Stimulated activated CD4-positive, alpha-beta T cell treated with anti-CD3 and anti-CD28 coated beads, TNF-alpha, amount 100 ng/mL, for 1 hour (primary cell): ENCODE measurements at places on chromosomes 3 and 15.

- no peak for DNase-seq
Observed at GRCh38 chr3:86702381-86702958, 288.5 kb downstream of the VGLL3 start.

GRCh38 chr15:35179739-35180138 is 94.6 kb upstream of the NANOGP8 start:
- no peak for DNase-seq

GRCh38 chr3:12286927-12287726 is 1.7 kb upstream of the PPARG start:
- DNase-seq = no peak

DNA sequence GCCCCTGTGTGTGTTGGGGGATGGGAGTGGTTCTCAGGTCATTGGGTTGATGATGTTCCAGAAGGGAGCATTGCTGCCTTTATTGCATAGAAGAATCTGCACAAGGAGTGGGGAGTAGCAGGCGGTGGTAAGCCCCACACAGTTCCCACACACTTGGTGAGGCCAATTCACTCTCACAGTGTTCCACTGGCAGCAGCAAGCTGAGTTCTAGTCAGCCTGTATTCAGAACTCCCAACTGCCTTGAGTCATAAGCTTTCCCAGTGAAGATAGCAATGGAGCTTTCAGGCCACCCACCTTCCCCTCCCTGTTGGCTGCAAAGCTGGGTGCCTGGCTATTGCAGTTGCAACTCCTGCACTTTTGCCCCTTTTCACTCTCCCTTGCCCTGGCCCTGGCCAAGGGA is 181.1 kb upstream of the RBMS3 start:
- DNase-seq = no peak

GRCh38 chr15:45449395-45449794 is 71.1 kb upstream of the GATM start:
- no peak for DNase-seq

DNA sequence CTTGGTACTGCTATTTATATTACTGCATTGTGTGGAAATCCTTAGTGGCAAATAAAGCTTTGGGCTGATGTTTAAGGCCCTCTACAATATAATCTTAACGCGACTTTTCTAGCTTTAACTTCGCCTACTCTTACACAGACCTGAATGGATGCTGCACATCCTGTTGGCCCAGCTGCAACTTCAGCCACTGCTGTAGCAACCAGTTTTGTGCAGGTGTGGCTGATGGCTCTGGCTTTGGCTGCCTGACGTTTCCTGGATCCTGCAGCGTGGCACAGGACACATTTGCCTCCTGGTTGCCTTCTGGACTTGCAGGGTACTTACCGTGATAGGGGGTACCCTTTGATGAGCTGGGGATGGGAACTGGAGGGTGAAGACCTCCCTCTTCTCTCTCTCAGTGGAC is 20.2 kb upstream of the ERICH6 start:
- DNase-seq = no peak

DNA sequence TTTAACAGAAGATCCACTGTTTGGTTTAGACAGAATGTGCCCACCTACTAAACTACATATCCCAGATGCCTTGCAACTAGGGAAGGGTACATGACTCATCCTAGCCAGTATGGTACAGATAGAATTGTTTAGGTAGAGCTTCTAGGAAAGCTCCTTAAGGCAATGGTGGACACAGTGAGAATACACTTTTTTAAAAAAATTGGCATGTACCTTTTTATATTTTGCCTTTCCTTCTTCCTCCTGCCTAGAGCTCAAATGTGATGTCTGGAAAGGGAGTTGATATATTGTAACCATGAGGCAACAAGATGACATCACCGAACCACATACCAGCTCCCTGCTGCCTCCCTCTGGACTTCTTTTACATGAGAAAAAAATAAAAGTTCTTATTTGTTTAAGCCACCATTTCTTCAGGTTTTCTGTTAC is 14.4 kb upstream of the C3orf80 start:
- no peak for DNase-seq

GRCh38 chr3:133945381-133946095 is 49.9 kb upstream of the RAB6B start:
- no peak for DNase-seq

GRCh38 chr3:61343543-61343942 is 92.3 kb upstream of the FHIT start:
- DNase-seq = no peak

GRCh38 chr15:52715411-52715810 is 36.2 kb upstream of the ATOSA start:
- DNase-seq = no peak

DNA sequence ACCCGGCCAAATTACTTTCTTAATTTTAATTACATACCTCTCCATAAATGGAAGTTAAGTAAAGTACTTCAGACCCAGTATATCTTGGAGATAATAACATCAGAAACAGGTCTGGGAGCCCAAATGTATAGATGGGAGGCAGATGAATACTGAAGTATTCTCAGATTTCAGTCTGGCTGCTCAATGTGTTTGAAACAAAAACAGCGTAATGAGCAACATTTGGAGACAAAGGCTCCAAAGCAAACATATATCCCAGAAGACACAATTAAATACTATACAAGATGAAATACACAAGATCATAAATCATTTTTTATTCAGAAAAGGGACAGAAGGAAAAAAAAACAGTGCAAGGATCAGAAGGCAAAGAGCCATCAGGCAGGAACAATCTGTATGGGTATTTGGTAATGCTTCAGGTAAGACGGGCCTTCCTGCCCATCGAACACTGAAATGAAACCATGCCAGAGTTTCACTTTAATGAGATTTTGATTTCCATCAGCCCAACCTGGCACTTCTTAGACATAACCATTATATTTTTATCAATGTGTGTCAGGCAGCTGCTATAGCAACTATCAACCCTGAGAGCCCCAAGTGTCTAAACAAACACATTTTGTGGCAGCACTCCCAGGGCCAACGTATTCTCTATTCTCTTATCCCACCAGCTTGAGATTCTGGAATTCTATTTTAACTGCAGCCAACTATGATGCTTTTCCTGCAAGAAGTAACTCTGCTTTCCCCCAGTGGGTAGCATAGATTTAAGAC is 210.8 kb downstream of the STT3B start:
- no peak for DNase-seq

- no peak for DNase-seq
Observed at GRCh38 chr3:113575206-113575605, 42.9 kb downstream of the SIDT1 start.

GRCh38 chr3:184693011-184693975 is 18.6 kb downstream of the MAGEF1 start:
- DNase-seq = no peak

DNA sequence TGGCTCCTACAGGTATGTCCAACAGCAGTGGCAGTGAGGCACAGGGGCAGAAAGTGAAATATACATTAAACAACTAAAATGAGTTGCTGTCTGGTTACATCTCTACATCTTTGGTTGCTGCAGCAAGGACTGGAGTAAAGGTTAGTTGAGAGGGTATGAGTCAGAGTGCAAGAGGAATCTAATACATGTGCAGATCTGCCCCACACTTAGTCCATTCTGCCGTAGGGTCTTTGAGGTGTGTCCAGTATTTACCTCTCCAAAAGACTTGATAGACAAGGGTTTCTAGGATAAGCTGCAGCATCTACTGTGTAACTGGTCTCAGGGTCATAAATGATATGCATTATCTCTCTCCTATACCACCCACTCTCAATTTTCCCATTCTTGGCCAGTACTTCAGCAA is 6.2 kb upstream of the NEDD4 start:
- no peak for DNase-seq

DNA sequence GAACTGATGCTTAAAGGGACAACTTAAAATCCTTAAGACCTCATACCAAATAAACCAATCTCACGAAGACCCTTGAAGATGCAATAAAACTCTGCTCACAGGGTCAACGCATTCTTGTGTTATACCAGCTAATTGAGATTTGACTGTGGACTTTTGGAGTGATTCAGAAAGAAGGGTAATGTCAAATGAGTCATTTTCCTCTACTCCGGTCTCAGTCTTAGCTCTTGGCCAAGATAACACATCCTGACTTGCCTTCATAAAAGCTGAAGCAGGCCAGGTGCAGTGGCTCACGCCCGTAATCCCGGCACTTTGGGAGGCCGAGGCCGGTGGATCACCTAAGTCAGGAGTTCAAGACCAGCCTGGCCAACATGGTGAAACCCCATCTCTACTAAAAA is 3.8 kb downstream of the PKM start:
- no peak for DNase-seq

DNA sequence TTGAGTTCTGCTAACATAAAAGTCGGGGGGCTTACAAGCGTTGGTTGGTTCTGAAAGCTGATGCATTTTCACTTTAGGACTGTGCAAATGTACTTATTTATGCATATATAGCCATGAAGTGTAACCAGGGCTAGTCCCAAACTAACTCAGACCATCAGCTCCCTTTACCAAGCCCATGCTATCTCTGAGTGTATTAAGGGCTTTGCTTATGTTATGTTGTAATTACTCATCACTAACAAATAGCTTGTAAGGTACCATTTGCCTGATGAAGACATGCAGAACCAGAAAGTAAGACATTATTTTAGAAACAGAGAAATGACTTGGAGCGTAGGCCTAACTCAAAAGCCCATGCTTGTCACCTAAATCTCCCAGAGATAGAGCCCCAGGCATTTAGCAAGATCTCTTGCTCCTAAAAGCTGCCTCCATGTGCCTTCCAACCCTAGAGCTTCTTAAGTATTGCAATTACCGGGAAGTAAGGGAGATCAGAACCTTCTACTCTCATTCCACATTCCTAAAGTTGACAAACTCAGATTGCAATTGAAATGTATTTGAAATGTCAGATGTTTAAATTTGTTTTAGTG is 362.9 kb upstream of the RBMS3 start:
- no peak for DNase-seq

DNA sequence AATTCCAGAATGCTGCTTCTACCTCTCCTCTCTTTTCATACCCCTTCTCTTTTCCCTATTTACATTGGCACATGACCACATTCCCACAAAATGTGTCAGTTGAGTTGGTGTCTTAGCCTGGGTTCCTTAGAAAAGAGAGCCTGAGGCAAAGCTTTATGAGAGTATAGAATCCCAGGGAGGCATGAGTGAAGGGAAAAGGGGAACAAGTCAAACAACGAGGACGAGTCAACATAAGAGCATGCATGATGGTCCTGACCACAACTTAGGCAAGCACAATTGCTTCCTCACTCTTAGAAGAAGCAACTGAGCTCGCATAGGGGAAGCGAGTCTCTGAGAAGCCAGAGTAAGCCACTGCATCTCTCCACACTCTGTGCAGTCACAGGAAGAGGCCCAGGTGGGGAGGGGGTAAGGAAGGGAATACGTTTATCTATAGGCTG is 15.4 kb upstream of the ZNF774 start:
- no peak for DNase-seq
